ENCODE measurements at places on chromosomes 1 and 21. TPM values are rescaled to one million over a fixed set of nuclear protein-coding genes. Genes with fewer than 3 reads are reported as not detected.

DNA sequence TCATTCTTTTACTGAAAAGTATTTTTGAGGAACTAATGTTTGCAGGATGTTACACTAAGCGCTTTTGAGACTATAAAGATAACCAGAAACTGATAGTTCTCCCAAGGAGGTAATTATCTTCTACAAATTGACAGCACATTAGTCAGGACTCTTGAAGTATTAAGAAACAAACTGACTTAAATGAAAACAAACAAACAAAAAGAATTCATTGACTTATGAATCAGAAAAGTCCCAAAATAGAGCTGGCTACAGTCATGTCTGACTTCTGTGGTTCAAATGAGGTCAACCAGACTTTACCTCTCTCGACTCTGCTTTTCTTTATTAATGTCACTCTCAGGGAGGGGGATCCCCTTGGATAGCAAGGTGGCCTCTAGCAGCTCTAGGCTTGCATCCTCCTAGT lies 296.8 kb downstream of the TPR start:
- DNase-seq: peak; percentile 79

GRCh38 chr1:99282536-99282935 lies 18.2 kb downstream of the PLPPR4 start:
- DNase-seq: no peak

GRCh38 chr21:29194342-29194741 lies 63.9 kb downstream of the MAP3K7CL start:
- DNase-seq: no peak

GRCh38 chr1:85240174-85240601 lies 19.3 kb downstream of the C1orf52 start:
- DNase-seq: no peak

DNA sequence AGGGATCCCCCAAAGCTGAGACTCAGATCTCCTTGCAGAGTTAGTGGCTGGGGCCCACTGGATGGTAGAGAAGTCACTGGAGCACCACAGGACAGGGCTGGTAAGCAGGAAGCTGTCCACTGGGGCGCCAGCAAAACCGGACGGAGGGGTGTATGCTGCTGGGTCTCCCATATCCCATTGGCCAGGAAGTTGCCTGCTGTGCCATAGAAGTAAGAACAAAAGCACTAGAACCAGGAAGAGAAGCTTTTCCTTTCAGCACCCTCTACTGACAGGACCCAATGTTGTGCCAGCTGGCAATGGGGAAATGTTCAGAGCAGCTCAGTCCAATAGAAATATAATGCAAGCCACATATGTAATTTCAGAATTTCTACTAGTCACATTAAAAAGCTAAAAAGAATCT lies 146.6 kb downstream of the SPATA46 start:
- no peak for DNase-seq

- DNase-seq: no peak
Measured at GRCh38 chr1:169495046-169495775, 9.5 kb upstream of the SLC19A2 start.

GRCh38 chr1:210407207-210407886 lies 78.6 kb downstream of the HHAT start:
- DNase-seq: peak; percentile 65

DNA sequence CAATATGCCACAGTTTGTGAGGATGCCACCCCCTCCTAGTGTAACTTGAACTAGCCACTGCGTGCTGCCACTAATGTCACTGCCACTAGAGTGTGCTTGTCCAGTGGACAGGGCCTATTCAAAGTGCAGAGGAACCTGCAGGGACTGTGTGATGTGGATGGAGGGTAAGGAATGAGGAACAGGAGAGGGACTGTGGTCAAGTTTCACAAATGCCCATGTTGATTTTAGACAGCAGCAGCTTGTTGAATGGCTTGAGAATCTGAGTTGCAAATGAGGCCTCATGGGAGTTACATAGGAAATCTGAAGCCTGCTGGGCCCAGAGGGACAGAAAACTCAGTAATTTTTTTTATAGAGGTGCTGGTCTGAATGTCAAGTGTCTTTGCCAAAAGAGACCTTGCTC lies 112.3 kb downstream of the HHAT start:
- DNase-seq: no peak

DNA sequence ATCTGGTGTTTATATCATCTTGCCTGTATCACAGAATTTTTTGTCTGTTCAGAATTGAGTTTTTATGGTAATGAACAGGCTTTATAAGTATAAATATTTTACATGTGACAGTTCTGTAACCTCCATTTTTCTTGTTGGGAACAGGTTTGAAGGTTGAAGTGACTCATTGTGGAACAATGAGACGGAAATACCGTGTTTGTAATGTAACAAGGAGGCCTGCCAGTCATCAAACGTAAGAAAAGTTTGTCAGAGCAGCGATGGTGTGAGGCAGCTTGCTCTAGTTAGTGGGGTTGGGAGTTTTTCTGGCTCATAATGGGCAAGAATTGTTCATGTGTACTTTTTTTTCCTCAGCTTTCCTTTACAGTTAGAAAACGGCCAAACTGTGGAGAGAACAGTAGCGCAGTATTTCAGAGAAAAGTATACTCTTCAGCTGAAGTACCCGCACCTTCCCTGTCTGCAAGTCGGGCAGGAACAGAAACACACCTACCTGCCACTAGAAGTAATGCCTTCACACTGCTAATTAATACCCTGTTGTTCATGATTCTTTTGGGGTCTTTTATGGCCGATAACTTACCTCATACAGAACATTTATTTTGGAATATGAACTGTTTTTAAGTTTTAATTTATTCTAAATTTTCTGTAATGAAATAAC lies 75.2 kb upstream of the TEKT2 start:
- peak; percentile 75 for DNase-seq

DNA sequence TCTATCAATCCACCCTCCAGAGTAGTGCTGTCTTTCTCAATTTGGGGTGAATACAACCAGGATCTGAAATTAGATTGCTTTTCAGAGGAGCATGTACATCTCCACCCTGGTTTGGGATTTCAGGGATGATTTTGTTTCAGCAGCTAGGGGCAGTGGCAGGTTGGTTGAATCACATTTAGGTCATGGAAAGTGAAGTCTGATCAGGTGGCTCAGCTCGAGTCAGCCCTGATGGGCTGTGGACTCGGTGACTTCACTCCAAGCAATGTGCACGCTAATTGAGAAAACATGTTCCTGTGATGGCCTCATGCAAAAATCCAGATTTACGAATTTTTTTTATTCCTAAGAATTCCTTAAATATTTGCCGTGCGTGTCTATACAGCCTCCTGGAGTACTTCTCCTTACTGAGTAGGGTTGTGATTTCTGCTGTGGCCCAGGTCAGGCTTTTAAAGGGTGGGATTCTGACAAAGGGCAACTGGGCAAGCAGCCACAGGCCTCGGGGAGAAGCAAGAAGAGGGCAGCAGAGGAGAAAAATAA lies 7.5 kb downstream of the NGF start:
- peak; percentile 92 for DNase-seq

- no peak for DNase-seq
Measured at GRCh38 chr1:46317323-46317722, 13.8 kb downstream of the UQCRH start.

DNA sequence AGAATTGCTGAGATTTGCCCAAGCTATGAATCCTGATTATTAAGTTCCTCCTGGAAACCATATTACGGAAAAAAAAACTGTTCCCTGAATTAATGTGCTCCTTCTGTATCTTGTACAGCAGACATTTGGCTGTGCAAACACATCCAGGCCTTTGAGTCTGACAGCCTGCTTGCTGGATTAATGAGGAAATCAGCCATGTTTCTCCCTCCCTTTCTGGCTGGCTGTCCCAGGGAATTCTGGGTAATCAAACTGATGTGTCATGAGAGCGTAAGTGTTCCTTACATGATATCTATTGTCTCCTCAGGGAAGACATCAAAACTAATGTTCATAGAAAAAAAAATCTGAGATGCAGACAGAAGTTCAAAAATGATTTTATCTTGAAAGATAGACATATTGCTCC lies 18.8 kb downstream of the PGBD5 start:
- no peak for DNase-seq

DNA sequence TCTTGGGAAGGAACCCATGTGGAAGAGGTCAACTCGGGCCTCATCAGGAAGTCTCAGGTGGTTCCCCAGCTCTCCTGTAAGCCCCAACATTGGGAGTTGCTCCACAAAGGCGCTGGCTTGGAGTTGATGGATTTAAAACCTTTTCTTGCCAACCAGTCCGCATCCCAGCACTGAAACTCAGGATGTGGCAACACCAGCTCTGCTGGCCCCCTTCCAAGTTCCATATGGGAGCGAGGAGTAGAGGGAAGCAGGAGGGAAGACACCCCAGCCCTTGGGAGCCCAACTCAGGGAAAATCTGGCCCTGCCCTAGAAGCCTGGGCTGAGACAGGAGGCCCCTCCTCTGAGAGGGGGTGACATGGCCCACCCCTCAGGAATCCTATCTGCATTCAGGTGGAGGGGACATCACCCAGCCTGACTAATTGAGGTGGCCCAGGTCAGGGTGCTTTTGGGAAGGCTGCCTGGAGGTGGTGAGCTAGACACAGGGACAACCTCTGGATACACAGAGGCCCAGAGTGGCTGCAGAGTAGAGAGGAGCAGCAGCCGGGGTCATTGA lies 33.1 kb upstream of the DMBX1 start:
- DNase-seq: no peak

DNA sequence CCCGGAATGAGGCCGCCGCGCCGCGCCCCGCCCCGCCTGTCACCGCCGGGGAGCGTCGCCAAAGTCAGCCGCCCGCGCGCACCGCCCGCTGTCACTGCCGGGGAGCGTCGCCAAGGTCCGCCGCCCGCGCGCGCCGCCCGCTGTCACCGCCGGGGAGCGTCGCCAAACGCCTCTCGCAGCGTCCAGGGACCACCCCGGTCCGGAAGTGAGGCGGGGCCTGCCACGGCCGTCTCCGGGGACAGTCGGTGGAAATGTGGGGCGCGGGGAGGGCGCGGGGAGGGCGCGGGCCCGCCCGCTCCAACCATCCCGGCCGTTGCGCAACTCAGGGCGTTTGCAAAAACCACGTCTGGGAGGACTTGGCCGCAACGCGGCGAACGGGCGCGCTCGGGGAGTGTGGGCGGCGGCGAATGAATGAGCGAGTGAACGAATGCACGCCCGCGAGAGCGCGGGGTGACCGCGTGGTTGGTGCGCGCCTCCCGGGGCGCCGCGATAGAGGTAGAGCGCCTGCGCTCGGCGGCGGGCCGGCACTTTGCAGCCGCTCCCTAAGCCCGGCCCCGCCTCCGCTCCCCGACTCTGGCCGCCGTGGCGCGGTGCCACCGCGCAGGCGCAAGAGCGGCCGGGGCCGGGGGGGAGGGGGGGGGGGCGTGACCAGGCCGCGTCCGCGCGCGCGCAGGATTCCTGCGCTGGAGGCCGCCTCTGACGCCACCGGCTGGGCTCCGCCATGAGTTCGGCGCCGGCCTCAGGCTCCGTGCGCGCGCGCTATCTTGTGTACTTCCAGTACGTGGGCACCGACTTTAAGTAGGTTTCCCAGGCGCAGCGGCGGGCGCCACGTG lies at the start of the genes ACAP3 and PUSL1:
TSS of gene ACAP3 (minus strand) at position 8 of the 833 bp plus-strand sequence. CDS start 115 bp downstream, outside the sequence.
TSS of gene PUSL1 (plus strand) at position 675 of the 833 bp plus-strand sequence. CDS start at position 722, 47 bp downstream.
- peak; percentile 87 for DNase-seq

DNA sequence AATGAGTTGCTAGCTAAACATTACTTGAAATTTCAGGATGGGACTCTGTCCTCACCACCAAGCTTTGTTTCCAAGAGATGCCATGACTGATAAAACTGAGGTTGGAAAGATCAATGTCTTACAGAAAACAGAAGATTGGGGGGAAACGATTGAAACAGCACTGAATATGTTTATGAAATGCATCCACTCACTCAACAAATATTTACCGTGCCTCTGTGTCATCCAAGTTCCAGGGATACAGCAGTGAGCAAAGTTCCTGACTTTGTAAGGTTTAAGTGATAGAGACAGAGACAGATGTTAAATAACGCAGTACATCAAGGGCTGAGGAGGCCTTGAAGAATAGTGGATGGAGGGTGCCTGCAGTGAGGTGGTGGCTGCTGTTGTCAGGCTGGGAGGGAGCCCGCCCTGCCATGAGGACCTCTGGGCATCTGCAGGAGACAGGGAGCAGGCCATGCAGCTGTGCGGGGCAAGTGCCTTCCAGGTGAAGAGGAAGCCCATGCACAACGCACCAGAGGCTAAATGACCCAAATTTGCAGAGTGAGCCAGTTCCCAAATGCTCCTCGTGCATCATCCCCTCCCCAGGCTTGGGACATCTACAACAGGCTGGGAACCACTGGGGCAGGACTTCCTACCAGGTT lies 108.0 kb downstream of the HLCS start:
- no peak for DNase-seq

DNA sequence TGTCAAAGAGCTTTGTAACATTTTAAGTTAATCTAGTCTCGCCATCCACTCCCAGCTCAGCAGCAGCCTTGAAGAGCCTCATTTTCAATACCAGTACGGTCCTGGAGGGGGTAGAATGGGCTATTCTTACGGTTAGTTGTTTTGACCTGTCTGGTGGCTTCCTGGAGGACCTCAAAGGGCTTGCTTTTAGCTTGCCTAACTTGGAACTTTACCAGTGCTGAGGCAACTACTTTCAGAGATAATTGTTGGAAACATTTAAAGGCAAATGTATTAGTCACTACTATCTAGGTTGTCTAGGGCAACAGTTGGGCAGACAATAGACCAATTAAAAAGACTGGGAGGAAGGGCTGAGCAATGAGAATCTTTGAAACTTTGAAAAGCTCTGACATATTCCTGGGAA lies 56.0 kb downstream of the TTLL7 start:
- DNase-seq: no peak

DNA sequence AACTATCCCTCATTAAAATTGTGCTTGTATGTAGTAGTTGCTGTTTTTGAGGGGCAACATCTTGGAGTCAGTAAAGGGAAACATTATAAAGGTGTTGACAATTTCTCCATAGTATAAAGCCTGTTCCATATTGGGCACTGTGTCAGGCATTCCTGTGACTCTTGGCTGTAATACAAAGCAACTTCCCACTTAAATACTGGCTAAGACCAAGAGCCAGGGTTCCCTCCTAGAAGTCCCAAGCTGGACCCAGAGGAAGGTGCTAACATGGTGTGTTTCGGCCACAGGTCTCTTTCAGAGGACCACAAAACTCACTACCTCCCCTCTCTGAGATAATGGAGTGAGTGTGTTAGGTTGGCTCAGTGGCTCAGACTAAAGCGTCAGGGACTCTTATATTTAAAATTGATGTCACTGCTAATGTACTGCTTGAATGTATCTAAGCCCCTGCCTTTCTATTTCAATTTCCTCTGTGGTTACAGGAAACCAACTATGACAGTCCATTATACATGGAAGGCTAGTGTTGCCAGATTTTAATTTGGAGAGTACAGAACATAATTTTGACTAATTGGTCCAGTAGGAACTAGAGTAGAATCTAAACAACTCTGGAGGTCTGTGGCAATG lies 74.7 kb upstream of the RGL1 start:
- no peak for DNase-seq

- DNase-seq: no peak
Measured at GRCh38 chr1:162470216-162470615, 27.4 kb upstream of the UHMK1 start.

Gene RUNX1
- total RNA-seq: 11.9 TPM

Gene SMIM1
- not detected for total RNA-seq

Gene ALG6
- 14.5 TPM for total RNA-seq

Gene TIPRL
- total RNA-seq: 60.4 TPM
